ENCODE measurements at places on chromosomes 3 and 15. TPM values are rescaled to one million over a fixed set of nuclear protein-coding genes. Genes with fewer than 3 reads are reported as not detected.

Gene GOLGA8T
- not detected for total RNA-seq

Gene GUCA1C
- total RNA-seq: not detected

Gene RGMA
- total RNA-seq: 179 TPM

- ATAC-seq: no peak
Observed at GRCh38 chr3:86648087-86648486, 342.9 kb downstream of the VGLL3 start.

DNA sequence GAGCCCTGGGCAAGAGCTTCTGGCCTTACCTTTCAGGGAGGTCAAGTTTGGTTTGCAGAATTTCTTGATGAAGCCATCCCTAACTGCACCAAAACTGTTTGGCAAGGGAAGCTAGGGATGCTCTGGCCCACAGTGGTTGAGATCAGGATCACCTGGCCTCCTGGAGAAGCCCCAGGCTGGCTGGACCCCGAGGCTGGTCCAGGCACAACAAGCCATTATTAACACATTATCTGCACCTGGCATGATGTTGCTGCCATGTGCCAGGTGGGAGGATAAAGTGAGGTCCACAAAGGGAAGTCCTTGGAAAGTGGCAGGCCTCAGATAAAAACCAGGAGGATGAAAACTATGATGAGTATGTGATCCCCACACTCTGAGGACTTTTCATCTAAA, 35.9 kb upstream of the DUSP7 start:
- no peak for ATAC-seq

DNA sequence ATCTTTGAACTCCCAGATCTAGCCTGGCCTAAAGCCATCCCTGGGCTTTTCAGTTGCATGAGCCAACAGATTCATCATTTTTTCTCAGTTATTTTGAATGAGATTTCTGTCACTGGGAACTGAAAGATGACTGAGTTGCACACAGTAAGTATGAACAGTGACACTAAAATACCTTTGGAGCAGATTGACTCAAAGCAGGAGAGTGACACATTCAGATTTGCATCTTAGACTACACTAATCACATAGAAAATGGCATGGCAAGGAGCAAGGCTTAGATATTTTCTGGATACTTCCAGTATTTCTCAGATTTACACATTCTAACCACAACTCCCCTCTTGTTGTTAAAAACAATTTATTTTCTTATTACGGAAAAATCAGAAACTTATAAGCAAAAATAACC, 32.8 kb downstream of the SEC62 start:
- no peak for ATAC-seq

- no peak for ATAC-seq
Observed at GRCh38 chr3:138230525-138230924, 43.4 kb downstream of the ARMC8 start.

DNA sequence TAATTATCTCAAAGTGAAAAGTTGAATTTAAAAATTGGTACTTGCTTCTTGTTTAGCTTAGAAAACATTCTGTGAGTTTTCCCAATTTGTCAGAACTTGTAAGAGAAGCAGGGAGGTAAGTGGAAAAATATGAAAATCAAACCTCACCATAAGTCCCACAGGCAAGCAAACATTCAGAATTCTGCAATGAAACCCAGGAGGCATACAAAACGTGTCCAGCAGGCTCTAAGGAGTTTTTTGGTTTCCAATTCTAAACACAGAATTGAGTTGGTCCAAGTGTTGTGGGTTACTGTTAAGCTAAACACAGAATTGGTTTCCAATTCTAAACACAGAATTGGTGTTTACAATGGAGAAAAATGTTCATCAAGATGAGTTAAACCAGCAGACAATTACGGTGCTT, 27.1 kb upstream of the ACKR4 start:
- ATAC-seq: no peak

DNA sequence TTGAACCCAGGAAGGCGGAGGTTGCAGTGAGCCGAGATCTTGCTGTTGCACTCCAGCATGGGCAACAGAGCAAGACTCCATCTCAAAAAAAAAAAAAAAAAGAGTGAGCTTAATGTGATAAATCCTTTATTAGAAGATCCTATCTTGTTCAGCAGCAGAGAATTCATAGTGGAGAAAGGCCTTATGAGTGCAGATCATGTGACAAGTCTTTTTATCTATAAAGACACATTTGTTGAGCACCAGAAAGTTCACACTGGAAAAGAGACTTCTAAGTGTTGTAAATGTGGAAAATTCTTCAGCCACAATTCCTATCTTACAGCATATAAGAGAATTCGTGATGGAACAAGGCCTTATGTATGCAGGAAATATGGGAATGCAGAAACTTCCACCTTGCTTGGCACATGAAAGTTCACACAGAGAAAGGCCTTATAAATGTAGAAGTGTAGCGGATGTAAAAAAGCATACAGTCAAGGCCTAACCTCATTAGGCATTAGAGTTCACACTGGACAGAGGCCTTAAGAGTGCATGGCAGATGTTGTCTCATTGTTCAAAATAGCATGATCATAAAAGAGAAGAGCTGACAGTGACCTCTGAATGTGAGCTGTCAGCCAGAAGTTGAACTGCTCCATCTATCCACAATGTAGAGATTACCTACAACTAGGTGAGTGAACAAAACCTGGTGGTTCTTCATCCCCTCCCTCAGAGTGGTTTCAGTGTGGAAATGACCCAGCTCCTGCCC, 16.7 kb downstream of the ADAM10 start:
- no peak for ATAC-seq

- ATAC-seq: no peak
Observed at GRCh38 chr15:77185242-77185785, 114.4 kb upstream of the TSPAN3 start.

GRCh38 chr15:34993877-34994276, 5.8 kb upstream of the ZNF770 start:
- no peak for ATAC-seq

DNA sequence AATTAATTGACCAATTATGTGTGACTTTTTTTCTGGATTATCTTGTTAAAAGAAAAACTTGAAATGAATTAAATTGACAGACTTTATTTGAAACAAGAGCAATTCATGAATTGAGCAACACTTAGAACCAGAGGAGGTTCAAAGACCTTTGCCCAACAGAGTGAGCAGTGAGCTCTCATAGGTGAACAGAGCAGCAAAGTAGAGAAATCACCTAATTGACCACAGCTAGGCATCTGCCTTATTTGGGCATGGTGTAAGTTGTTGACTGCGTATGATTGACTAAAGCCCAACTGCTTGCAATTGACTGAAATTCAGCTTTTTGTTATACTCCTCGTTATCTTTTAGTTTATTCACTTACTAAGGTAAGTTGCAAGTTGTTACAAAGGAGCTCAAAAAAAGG, 1216.0 kb upstream of the ALCAM start:
- ATAC-seq: no peak

- ATAC-seq: no peak
Observed at GRCh38 chr3:85476891-85477495, 518.2 kb downstream of the CADM2 start.

GRCh38 chr3:6216135-6217026, 644.5 kb upstream of the GRM7 start:
- ATAC-seq: no peak

DNA sequence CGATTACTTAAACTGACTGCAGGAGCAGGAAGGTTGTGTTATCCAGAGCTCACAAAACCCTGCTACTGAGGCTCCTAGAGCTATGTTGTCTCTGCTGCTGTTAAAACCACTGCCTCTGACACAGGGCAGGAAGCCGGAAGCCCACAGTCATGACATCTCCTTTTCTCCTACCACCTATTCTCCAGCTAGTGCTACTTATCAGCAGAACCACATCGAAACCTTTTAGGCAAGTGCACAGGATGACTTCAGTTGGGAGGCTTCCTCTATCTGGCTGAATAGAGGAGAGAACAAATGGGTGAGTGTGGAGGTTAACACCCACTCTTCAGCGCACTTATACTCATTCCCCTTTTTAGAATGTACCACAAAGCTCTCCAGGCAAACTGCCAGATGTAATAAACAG, 638.0 kb downstream of the OTOL1 start:
- ATAC-seq: no peak

- ATAC-seq: peak; percentile 9
Observed at GRCh38 chr3:12816521-12817342, 20.3 kb downstream of the CAND2 start.

GRCh38 chr15:41777421-41777973, 3.2 kb downstream of the MAPKBP1 start:
- ATAC-seq: no peak

- ATAC-seq: no peak
Observed at GRCh38 chr3:57281715-57282114, 10.8 kb downstream of the ASB14 start.

DNA sequence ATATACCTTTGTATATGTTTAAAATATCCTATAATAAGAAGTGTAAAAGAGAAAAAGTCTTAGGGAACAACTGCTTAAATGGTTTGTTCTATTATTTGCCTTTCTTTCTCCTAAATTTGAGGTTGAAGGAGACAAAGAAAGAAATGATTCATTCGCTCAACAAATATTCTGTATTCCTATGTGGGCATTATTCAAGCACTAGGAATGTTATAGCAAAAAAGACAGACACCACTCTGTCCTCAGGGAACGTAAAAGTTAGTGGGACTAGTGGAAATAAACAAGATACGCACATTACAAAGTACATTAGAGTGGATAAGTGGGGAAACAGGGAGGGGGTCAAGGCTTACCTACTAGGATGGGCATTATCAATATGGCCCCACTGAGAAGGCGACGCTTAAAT, 332.2 kb downstream of the LPP start:
- no peak for ATAC-seq

DNA sequence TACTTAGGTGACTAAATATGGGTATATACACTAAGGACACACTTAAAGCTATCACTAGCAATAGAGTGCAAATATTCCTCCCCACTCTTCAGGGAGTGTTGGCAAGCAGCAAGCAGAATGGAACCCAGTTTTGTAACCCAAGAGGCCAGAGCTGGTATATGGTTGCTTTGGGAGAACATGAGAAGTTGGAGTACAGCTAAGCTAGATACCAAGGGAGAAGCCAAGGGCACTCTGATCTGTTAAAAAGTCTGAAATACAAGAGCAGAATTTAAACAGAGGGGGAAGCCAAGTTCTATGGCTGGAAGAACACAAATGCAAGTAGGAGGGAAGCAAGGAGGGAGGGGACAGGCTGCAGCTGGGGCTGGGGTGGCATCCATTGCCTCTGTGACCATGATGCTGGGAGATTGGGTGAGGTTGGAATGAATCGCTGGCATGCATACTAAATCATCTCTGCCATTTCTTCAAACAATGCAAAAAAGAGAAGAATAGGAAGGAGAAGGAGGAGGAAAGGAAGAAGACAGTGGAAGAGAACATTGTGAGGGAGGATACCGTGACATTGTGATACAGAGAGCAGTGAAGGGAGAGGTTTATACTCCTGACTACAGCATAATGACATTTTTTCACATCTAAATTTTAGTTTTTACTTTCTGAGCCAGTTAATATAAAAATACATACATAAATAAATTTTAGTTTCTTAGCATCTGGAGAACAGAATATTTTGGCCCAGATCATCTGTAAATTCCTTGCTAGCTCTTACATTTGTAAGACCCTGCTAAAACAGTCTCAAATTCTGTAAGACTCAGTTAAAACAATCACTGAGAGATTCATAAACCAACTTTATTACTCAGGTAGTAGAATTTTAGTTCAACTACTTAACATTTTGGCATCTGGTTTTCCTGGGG, 9.0 kb upstream of the ANXA2 start:
- ATAC-seq: peak; percentile 49

- ATAC-seq: peak; percentile 51
Observed at GRCh38 chr3:186596568-186597287, 16.1 kb upstream of the AHSG start.

DNA sequence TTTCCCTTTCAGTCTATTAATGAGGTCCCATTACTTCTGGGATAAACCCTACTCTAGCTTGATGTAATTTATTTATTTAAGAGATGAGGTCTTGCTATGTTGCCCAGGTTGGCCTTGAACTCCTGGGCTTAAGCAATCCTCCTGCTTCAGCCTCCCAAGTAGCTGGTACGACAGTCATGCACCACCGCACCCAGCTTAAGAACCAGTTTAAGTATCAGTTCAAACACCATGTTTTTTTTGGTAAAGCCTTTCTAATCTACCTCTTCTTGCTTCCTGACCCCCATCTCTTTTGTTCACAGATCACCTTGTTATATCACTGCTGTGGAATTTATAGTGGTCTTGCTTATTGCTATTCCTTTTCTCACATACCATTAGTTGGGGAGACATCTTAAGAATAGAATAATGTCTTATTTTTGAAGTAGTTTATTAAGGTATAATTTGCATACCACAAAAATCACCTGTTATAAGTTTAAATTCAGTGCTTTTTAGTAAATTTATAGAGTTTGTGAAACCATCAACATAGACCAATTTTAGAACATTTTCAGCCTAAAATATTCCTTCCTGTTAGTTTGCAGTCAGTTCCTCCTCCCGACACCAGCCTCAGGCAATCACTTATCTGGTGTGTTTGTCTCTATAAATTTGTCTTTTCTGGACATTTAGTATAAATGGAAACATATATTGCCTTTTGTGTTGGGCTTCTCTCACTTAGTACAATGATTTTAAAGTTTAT, 257.9 kb downstream of the PDCD6IP start:
- peak; percentile 16 for ATAC-seq

GRCh38 chr3:149180057-149180573, 41.5 kb downstream of the CP start:
- ATAC-seq: peak; percentile 41

- ATAC-seq: peak; percentile 91
Observed at GRCh38 chr15:37764733-37765191, 169.7 kb upstream of the TMCO5A start.

GRCh38 chr3:63867225-63867624, 3.6 kb downstream of the ATXN7 start:
- ATAC-seq: no peak

GRCh38 chr3:163572856-163573255, 1505.4 kb downstream of the SI start:
- ATAC-seq: no peak

GRCh38 chr3:56781762-56782161, 20.0 kb downstream of the ARHGEF3 start:
- ATAC-seq: no peak

DNA sequence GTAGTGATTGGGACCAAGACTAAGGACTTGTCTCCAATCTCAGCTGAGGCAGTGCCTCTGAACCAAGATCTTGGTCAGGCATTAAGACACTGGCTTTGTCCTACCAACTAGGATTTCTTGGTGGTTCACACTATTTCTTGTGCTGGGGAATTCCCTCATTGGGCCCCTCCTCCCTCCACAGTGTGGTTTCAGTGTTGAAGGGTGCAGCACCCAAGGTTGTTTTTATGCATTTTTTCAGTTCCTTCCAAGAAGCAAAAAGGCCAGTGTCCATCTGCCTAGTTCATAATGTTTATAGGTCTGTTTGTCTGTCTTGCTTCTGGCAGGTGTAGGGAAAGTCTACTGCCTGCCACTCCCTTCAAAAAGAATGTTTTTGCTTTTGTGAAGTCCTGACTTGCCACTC, 10.6 kb upstream of the ITPKA start:
- no peak for ATAC-seq

GRCh38 chr15:84871428-84871985, 13.0 kb upstream of the SLC28A1 start:
- ATAC-seq: no peak
